ENCODE measurements at places on chromosomes 1 and 21. TPM values are rescaled to one million over a fixed set of nuclear protein-coding genes. Genes with fewer than 3 reads are reported as not detected.

Gene LORICRIN
- not detected for total RNA-seq

- no peak overlapping the region for H3K4me3 ChIP-seq
- H3K27ac ChIP-seq: no peak overlapping the region
- no peak for DNase-seq
- no peaks in the 10 kb centered on the region for H3K4me1 ChIP-seq
- H3K27me3 ChIP-seq: no peaks in the 10 kb centered on the region
Measured at GRCh38 chr1:200923601-200924000, 28.9 kb downstream of the INAVA start.

- H3K36me3 ChIP-seq: no peaks in the 10 kb centered on the region
- peaks cover 3% of the 10 kb centered on the region for H3K4me1 ChIP-seq
- no peak overlapping the region for H3K4me3 ChIP-seq
- H3K27ac ChIP-seq: no peak overlapping the region
Measured at GRCh38 chr1:57325536-57325935, 98.3 kb downstream of the DAB1 start.

DNA sequence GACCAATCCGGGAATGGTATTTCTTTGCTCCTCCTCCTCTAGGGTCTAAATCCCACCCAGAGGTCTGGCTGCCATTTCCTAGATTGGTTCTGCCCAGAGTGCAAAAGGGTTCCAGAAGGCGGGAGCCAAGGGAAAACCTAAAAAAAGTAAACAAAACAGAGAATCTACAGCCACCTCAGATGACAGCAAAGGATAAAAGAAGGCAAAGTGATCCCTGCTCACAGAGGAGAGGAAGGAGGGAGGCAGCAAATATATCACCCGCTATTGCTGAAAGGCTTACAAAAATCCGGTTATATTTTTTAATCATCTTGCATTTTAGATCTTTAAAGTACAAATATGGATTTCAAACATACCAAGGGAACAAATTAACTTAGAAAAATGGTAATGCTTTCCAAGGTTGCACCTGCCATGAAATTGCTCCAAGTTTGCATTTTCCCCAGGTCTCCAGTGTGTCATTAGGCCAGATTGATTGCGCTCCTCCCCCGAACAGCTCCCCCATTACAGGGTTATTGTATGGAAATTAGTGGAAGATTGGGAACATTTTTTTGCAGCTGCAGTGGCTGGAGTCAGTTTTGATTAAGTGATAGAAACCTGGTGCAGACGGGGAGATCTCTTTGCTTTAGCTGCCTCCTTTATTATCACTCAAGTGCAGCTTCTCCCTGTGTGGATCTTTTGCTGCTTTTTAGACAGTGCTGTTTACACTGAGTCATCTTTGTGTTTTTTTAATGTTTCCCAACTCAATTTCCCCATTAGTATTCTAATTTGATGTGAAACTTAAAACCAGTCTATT is 280.5 kb upstream of the CAMK1G start:
- DNase-seq: no peak
- no peaks in the 10 kb centered on the region for H3K4me1 ChIP-seq
- no peak overlapping the region for H3K4me3 ChIP-seq
- H3K27me3 ChIP-seq: no peaks in the 10 kb centered on the region
- no peaks in the 10 kb centered on the region for H3K36me3 ChIP-seq
